Activated CD4-positive, alpha-beta T cell treated with anti-CD3 and anti-CD28 coated beads, Interleukin-2, amount 50 U/mL, for 1 hour (primary cell): ENCODE measurements at places on chromosomes 6 and 20.

- no peak for DNase-seq
Measured at GRCh38 chr6:96611342-96611991, 48.5 kb downstream of the FHL5 start.

DNA sequence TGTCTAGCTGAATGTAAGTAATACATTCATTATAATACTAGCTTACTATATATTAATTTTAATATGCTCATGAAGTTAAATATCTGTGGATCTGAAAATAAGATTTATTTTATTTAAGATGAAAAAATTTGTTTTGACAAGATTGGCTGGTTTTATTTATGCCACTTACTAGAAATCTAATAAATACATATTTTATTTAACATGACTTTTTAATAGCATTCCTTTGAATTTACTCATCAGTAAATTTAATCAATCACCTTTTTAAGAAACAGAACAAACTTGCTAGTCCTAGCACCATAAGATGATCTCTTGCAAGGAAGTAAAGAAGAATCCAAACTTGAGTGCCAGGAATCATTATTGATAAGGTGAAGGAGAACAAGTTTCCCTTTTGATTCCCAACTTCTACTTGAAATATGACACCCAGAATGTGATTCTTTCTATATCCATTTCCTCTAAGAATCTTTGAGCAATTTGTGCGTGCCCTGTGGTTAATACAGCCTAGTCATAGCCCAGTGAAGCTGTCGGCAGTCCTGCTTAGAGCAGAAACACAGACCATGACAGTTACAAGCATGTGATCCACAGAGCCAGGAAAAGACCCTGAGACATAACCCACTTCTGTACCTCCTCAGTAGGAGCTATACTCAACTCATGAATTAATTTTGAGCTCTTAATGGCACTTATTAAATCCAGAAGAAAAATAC lies 282.3 kb upstream of the QKI start:
- DNase-seq = no peak

DNA sequence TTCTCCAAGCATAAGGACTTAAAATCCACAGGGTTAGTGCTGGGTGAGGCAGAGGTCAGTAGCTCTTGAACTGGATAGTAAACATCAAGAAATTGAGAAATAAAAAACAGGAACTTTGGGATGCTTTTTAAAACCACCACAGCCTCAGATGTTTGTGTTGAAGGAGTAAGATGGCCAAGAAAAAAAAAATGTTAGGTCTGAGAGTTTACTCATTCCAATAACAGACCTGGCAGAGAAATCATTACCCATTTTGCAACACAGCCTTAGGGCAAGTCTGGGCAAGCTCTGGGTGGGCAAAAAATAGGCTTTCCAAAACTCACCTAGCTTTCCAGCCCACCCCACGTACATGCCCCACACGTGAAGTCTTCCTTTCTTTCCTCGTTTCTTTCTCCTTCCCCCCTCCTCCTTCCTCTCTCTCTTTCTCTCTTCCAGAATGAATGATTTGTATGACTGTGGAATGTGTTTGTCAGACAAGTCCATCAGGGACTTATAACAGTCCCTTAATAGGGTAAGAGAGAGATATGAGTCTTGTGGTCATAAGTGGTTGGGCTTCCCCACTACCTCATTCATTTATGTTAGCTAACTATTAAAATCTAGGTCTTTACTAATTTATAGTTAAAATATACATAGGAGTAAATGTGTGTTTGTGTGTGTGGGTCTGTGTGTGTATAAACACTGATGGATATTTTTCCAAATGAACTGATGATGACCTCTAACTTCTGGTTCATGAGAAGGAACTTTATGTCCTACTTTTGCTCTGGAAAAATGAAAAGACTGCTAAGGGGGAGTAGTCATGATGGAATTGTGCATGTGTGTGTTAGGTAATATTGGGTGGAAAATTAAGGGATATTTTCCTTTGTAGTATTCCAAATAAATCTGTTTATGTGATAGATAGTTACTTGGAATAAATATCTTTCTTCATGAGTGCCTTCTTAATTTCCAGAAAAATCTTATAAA lies 18.0 kb upstream of the DSE start:
- no peak for DNase-seq

DNA sequence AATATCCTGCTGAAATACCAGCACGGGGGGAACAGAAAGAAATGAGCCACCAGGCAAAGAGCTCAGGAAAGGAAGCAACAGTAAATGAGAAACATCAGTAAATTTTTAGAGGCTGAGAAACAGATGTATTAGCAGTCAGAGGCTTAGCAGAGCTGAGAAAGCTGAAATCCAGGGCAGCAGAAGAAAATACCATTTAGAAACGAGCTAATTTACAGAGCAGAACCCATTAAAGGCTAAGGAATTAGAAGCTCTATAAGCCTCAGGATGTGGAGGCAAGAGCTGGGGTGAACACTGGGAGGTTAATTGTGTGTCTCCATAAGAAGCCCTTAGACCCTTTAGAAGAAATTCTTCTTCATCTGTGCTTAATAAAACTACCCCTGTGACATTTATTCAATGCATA lies 178.6 kb upstream of the RGS17 start:
- DNase-seq = no peak

- no peak for DNase-seq
Measured at GRCh38 chr6:38177882-38178583, 358.5 kb downstream of the ZFAND3 start.

DNA sequence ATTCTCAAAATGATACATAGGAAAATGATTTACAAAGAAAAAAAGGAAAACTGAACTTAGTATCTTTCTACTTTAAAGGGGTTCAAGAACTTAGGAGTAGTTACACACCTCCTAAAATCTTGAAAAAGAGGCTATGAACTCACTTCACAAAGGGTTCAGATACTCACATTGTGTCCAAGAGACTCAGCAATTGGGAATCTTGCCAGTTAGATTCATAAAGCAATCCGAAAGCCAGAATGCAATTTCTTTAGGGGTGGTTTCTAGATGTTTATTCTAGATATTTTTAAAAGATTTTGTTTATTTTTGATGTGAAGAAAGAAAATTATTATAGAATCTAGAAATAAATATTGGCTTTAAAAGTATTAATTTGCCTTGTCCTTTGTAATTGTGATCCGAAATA lies 1.7 kb upstream of the MYB start:
- no peak for DNase-seq

DNA sequence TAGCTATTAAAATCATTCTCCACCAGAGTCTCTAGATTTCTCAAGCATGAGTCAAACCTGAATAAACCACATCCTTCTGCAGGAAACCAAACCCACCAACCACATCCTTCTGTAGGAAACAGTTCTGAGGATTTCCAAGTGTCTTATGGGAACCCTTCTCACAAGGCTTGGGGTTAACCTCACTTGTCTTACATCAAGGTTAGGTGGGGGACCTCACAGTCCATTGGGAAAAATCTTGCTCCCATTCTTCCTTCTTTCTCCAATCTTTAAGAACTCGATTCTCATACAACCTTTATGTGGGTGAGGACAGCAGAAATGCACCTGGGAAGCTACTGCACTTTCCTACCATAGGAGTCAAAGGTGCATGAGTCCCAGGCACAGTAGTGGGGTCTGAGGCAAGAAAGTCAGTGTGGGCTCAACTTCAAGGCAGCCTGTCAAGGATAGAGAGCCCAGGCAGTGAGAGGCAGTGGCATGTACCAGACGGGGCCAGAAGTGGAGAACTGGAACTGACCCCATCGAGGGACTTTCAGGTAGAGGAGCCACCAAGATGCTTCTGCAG lies 114.5 kb downstream of the SLC22A3 start:
- peak; percentile 8 for DNase-seq

DNA sequence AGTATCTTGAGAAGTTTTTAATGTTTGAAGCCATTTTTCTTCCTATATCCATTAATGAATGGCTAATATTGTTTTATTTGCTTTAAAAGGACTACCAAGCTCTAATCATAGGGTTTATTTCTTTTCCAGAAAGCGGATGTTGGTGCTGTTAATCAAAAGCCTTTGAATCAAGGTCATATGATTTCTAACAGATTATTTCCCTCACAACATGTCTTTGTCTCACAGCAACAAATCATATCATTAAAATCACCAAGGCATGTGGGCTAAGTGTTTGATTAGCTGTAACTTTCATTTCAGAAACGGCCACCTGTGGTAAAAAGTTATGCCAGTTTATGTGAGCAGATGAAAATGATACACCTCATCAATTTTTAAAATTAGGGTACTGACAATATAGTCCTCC lies 21.7 kb downstream of the TRAF3IP2 start:
- DNase-seq = no peak

GRCh38 chr20:760751-761417 lies 7.4 kb downstream of the SLC52A3 start:
- peak; percentile 17 for DNase-seq

DNA sequence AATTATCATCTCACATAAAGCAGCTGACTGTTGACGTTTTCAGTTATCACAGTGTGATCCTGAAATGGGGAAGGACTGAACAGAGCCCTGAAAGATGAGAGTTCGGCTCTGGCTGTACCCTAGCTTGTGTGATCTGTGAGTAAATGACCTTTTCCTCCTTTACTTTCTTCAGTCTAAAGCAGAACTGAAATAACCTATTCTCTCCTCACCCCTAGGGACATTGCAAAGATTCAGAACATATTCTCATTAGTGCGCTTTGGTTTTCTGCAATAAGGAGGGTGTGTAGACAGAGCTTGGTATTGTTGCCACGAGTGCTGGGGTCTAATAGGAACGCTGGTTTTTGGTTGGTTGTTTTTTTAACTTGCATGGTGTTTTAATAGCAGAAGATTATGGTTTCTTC lies 16.7 kb downstream of the FARS2 start:
- DNase-seq = no peak

DNA sequence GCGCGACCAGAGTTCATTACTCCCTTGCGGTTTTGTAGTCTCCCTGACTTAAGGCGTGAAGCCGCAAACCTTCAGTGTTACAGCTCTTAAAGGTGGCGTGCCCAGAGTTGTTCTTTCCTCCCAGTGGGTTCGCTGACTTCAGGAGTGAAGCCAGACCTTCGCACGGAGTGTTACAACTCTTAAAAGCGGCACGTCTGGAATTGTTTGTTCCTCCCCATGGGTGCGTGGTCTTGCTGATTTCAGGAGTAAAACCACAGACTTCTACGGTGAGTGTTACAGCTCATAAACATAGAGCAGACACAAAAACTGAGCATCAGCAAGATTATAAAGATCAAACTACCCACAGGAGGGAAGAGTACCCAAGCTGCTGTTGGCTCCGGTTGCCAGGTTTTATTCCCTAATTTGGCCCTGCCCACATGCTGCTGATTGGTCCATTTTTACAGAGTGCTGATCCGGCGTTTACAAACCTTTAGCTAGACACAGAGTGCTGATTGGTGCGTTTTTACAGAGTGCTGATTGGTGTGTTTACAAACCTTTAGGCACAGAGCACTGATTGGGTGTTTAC lies 10.4 kb downstream of the TMEM14C start:
- no peak for DNase-seq

- DNase-seq = no peak
Measured at GRCh38 chr20:58515233-58516212, at the start of gene APCDD1L. Gene APCDD1L (minus strand): TSS chr20:58515399. CDS start chr20:58514707, 692 bp downstream.

GRCh38 chr6:44531442-44532015 lies 144.0 kb downstream of the CDC5L start:
- DNase-seq = no peak

DNA sequence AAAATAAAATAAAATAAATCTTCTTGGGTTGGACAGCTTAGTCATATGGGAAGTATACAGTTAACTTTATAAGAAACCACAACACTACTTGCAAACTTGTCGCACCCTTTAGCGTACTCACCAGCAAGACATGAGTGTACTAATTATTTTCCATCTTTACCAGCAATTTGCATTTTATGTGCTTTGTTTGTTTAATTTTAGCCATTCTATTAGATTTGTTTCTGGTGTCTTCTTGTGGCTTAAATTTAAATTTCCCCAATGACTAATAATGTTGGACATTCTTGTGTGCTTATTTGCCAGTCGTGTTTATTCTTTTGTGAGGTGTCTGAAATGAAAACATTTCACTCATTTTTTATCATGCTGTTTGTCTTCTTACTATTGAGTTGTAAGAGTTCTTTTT lies 1172.2 kb upstream of the CITED2 start:
- DNase-seq = no peak

GRCh38 chr6:84877515-84878210 lies 113.3 kb upstream of the TBX18 start:
- DNase-seq = no peak

DNA sequence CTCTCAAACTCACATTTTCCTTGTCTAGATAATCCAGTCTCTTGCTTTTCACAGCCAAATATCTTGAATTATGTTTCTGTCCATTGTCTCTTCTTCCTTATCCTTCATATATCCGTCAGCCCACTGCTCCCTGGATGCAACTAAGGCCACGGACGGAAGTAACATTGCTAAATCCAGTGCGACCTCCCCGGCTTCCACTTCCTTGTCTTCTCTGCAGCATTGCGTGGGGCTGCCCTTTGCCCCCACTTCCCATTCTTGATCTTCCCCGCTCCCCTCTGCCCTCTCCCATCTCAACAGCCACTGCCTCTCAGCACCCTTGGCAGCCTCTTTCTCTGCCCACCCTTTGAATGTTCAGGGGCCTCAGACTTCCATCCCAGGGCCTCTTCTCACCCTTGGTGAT lies 190.4 kb upstream of the UST start:
- no peak for DNase-seq

GRCh38 chr6:1285956-1286355 lies 25.9 kb upstream of the FOXQ1 start:
- DNase-seq = no peak

DNA sequence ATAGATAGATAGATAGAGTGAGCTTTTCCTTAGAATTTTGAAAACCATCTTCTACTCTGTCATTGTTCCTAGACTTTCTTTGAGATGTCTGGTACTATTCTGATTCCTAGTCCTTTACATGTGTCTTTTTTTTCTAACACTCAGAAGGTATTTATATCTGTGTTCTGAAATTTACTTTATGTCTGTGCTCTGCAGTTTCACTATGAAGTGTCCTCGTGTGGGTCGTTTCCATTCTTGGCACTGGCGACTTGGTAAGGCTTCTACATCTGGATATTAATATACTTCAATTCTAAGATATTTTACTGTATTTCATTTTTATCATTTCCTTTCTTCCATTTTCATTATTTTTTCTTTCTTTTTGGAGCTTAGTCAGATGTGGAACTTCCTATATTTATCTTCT lies 87.0 kb downstream of the FHL5 start:
- no peak for DNase-seq

- DNase-seq = no peak
Measured at GRCh38 chr6:149779644-149779963, 30.1 kb downstream of the PCMT1 start.

DNA sequence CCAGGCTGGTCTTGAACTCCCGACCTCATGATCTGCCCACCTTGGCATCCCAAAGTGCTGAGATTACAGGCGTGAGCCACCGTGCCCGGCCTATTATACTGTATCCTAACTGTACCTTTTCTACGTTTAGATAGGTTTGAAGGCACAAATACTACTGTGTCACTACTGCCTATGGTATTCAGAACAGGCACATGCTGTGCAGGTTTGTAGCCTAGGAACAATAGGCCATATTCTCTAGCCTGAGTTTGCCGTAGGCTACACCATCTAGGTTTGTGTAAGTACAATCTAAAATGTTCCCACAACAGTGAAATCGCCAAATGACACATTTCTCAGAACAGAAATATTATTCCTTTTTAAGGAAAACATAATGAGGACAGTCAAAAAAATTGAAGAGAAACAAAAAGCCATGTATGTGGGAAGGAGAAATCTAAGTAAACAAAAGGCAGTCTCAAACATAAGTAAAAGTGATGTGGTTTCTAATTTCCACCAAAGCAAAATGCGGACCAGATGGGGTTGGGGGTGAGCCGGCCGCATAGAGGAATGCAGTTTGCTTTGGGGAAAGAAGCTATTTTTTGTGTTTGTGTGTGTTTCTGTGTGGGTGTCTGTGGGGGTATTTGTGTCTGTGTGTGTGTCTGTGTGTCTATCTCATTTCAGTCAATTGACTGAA lies 192.6 kb upstream of the SALL4 start:
- no peak for DNase-seq

- DNase-seq = no peak
Measured at GRCh38 chr6:48567016-48567415, 456.0 kb upstream of the PTCHD4 start.
